Stimulated activated CD4-positive, alpha-beta T cell treated with anti-CD3 and anti-CD28 coated beads, Interleukin-12 subunit alpha, Interleukin-12 subunit beta, amount 100 ng/mL, for 48 hours (primary cell): ENCODE measurements at places on chromosomes 12 and 14.

GRCh38 chr12:92234533-92234932, 88.9 kb upstream of the BTG1 start:
- no peak for DNase-seq

GRCh38 chr12:12551115-12551514, 11.5 kb downstream of the DUSP16 start:
- DNase-seq, result no peak

DNA sequence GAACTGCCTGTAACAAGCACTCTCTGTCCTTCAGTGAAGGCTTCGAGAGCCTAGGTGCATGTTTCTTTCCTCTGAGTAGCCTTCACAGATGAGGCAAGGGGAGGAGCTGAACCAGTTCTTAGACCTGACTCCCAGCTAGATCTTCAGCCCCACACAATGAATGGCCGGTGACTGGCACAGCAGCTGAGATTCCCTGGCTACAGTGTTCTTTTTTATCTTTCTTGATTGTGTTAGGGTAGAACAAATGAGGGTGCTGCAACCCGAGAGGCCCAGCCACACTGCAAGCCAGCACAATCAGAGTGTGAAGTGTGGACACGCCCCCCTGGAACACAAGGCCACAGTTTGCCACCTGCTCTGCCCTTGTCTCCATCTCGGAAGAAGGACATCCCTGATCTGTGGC, 19.1 kb upstream of the COL2A1 start:
- no peak for DNase-seq

DNA sequence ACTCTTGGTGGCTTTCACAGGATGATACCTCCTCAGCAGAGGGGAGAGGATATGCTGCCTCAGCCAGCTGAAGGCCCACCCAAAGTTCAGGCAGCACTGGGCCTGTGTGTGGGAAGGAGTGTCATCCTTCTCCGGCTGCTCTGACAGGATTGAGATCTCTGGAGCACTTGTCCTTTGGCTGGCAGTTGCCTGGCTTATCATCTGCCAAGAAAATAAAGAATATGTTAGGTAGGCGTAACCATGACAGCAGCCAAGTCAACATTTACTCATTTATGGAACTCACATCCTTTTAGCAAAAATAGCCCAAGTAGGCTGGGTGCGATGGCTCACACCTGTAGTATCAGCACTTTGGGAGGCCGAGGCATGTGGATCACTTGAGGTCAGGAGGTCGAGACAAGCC, 68.5 kb downstream of the PPFIBP1 start:
- DNase-seq, result no peak

- DNase-seq, result no peak
Measured at GRCh38 chr12:38350342-38351174, 34.0 kb downstream of the ALG10B start.

GRCh38 chr12:65171073-65171472, 1.7 kb downstream of the LEMD3 start:
- DNase-seq, result no peak
